ENCODE measurements at places on chromosomes 3 and 15.

GRCh38 chr15:49606594-49606993 lies 14.0 kb downstream of the FAM227B start:
- DNase-seq, result no peak

DNA sequence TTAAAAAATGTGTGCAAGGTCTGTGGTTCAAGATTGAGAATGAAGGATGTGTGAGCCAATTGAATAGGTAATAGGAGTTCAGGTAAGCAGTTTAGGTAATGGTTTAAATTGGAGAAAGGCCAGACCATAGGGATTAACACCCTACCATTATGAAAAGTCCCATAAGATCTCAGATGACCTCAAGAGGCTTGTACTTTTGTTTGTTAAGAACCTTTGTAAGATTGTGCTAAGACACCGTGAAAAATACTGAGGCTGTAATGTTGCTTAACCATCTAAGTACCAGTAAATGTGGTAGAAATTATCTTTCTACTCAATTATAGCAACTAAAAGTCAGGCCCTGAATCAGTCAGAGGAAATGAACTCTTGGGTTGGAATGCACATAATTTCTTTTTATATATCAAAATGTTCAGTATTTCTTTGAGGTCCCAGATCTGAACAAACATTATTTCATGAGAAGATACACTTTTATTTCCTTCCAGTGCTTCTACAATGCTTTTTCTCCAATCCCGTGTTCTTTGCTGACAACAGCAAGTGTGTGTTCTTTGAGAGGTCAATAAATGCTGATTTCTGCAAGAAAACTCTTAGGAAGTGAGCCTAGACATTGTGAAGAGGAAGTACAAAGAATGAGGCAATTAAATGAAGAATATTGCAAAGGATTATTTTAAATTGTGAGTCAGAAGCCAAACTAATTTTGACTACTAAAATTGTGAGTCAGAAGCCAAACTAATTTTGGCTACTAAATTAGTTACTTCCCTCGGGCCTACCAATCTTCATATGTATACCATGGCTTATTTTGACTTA lies 66.4 kb downstream of the TCF12 start:
- DNase-seq, result no peak

DNA sequence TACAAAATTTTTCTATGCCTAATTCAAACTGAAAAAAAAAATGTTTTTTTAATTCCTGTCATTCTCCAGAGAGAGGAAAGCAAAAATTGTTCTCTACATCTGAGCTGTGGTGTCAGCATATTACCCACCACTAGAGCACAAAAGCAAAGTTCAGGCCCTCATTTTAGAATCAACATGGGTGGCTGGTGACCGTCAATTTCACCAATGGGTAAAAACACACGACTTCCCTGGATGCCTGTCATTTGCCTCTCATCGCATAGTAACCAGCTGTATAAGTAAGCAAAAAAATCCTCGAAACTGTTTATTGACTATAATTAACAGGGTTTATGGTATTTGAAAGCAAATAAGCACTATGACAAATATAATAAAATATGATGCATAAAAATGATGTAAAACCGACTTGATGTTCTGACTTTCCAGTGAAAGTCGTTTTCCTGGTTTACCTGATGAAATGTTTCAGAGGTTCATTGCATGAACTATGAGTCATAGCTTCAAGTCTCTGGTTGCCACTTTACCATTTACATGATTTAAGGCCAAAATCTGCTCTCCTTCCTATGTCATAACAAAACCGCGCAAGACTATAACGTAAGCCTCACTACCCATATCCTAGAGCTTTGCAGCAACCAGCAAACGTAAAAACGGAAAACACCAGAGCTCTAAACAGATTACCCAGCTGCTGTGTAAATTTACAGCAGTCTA lies 60.5 kb downstream of the THBS1 start:
- DNase-seq, result no peak

DNA sequence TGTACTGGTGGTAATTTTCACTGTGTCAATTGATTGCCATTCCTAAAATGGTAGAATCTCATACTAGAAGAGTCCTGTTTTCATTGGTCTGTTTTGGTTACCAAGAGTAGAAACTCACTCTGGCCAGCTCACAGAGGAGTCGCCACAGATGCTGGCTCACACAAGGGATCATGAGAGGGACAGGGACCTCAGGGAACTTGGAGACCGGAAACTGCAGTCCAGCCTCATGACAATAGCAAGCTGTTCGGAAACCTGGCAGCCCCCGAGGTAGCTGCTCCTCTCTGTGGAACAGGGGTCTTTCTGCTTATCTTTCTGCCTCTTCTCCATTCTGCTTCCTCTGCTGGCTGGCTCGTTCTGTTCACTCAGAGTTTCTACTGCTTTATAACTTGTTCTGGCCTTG lies 192.9 kb downstream of the PLCL2 start:
- DNase-seq, result no peak

- no peak for DNase-seq
These were observed 63.7 kb downstream of the PRICKLE2 start for GRCh38 chr3:64161481-64161952.

- DNase-seq, result no peak
These were observed 76.2 kb upstream of the OXTR start for GRCh38 chr3:8845641-8846040.

DNA sequence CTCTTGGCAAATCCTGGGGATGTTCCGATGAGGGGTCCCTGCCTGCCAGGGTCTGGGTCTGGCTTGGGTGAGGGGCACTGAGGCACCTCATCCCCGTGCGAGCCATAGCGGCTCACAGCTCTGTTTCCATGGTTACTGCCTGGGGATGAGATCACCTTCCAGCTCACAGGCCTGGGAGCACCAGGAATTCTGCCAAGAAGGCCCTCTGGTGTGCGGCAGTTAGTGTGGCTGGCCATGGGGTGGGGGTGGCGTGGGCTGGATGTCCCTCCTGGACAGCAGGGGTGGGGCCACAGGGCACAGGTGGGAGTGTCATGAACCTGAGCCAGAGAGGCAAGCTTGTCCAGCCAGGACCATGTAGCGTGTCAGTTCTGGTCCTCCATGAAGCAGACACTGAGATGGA lies 22.1 kb upstream of the PRR23E start:
- no peak for DNase-seq

- no peak for DNase-seq
These were observed 19.2 kb downstream of the SNX33 start for GRCh38 chr15:75666823-75667501.

- no peak for DNase-seq
These were observed 396.2 kb upstream of the CDIN1 start for GRCh38 chr15:36183201-36183600.

DNA sequence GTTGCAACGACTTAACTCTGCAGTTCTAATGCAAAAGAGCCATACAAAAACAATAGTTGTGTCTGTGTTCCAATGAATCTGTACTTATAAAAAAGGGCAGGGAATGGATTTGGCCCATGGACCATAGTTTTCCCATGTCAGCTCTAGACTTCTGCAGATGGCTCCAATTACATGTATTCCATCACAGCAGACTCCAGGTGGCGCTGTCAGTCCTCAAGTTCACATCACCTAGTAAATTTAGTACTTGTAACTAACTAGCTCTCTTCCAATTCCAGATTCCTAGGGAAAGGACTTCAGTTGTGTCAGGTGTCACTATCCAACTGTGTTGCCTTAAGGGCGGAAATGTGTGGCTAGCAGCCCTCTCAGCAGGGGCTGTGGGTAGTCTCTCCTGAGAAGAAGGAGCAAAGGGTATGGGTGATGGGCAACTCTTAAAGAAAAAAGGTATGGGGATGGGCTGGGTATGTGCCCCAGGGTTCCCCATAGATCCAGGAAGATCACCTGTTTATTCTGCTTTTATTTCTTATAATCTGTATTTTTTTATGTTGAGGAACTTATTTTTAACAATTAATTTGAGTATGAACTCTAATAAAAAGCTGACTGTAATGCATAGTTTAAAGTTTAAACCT lies 36.2 kb downstream of the BBS4 start:
- peak; percentile 65 for DNase-seq

GRCh38 chr15:57506422-57506821 lies 85.3 kb upstream of the MYZAP start:
- DNase-seq, result no peak

- DNase-seq, result no peak
These were observed 91.9 kb downstream of the PCSK6 start for GRCh38 chr15:101397521-101398003.

GRCh38 chr15:52498706-52499105 lies 30.0 kb downstream of the MYO5A start:
- no peak for DNase-seq

DNA sequence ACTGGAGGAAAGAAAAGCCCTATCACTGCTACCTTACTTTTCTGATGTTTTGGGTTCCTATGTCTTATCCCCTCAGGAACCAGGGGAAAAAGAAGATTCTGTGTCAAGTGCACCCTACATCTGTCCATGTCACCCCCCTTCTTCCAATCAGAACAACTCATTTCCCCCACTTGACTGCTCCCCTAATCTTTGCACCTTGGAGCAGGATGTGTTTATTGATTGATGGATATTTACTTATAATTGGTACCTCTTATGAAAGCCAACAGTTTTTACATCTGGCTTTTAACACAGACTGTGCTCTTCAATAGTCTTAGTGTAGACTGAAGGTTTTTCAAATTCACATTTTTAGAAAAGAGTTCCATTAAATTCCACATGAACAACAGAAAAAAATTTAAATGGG lies 33.3 kb downstream of the LIPC start:
- DNase-seq, result no peak

DNA sequence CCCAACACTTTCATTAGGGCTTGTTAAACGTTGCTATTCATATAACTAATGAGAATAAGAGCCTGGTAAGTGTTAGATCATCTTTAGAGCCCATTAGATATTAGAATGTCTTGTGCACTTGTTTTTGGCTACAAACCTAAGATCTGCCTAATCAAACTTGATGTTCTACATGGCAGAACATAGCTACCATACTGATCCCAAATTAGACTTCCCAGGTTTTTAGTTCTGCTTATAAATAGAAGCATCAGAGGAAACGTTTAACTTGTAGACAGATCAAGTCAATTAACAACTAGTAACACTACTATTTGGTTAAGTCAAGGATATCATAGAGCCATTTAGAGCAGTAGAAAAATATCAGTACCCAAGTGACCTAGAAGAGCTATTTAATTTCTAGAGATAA lies 11.7 kb upstream of the KPNA4 start:
- DNase-seq, result no peak

DNA sequence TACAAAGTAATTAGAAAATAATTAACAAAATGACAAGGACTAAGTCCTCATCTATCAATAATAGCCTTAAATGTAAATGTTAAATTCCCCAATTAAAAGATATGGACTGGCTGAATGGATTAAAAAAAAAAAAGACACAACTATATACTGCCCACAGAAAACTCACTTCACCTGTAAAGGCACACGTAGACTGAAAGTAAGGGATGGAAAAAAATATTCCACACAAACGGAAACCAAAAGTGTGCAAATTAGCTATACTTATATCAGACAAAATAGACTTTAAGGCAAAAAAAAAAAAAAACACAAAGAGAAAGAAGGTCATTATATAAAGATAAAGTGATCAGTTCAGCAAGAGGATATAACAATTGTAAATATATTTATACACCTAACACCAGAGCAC lies 111.4 kb upstream of the ZBED2 start:
- DNase-seq, result no peak

- DNase-seq, result no peak
These were observed 45.8 kb upstream of the PCSK6 start for GRCh38 chr15:101535170-101535902.

DNA sequence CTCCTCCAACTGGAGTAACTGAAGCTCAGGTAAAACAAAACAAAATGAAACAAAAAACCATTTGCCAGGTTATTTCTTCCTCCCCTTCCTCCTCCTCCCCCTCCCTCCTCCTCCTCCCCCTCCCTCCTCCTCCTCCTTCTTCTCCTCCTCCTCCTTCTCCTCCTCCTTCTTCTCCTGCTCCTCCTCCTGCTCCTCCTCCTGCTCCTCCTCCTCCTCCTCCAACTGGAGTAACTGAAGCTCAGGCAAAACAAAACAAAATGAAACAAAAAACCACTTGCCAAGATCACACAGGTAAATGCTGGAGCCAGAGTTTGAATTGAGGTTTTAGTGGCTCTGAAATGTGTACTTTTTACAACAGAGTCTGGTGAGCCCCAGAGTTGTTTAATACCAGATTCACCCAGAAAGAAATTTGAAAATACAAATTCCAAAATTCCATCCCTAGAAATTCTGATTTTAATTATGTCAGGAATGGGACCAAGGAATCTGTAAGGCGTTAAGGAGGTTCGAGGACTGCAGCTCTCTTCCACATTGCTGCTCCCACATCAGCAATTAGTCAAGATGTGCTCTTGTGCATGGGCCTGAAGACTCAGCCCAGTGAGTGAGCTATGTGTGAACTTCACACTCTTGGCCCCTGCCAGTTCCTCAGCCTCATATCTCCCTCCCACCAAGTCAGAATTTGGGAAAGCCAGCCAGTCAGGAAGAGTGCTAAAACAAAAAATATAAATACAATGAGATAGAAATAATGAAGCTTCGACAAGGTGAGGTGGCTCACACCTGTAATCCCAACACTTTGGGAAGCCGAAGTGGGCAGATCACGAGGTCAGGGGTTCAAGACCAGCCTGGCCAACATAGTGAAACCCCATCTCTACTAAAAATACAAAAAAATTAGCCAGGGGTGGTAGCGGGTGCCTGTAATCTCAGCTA lies 31.6 kb upstream of the ZNF770 start:
- DNase-seq, result no peak

DNA sequence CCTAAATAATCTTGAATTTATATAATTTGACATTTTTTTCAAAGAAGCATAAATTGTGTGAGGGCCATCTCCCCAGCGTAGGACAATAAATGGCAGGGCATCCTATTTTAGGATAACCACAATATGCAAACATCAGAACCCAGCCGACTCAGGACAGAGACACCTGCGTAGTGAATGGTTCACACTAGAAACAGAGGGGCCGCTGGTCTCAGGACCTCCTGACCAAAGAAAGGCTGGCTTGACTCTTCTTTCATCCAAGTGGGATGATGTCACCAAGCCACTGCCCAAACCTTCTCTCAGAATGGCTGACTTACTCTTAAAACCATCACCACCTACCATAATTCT lies 162.1 kb downstream of the FOXP1 start:
- no peak for DNase-seq
